ENCODE measurements at places on chromosomes 16 and 17.

GRCh38 chr16:85475233-85475632 is 137.9 kb upstream of the GSE1 start:
- DNase-seq: no peak

- no peak for DNase-seq
Observed at GRCh38 chr17:18230288-18231141, 5.1 kb downstream of the LLGL1 start.

DNA sequence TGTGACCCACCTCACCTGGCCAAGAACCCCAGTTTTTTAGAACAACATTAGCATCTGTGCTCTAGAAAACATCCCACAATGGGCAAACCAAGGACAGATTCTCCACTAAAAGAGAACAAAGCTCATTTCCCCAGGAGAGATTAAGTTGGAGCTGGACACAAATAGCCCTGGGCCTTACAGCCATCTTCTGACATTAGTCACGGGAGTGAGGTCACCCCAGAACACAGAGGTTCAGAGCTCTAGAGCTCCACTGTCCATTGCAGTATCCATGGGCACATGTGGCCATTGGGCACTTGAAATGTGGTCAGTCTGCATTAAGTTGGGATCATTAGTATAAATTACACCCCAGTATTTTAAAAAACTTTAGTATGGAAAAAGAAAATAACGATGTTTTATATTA is 47.6 kb upstream of the RBBP6 start:
- DNase-seq: no peak

GRCh38 chr16:19014461-19014860 is 30.7 kb downstream of the TMC7 start:
- DNase-seq: no peak

GRCh38 chr17:6569370-6570285 is 13.3 kb upstream of the PITPNM3 start:
- no peak for DNase-seq
